ENCODE measurements at places on chromosomes 16 and 17. TPM values are rescaled to one million over a fixed set of nuclear protein-coding genes. Genes with fewer than 3 reads are reported as not detected.

- no peak overlapping the region for H3K27ac ChIP-seq
- no peak overlapping the region for H3K4me3 ChIP-seq
- H3K36me3 ChIP-seq = no peaks in the 10 kb centered on the region
- no peaks in the 10 kb centered on the region for H3K4me1 ChIP-seq
- no peak for DNase-seq
- peaks cover 2% of the 10 kb centered on the region for H3K27me3 ChIP-seq
Measured at GRCh38 chr17:16938031-16938430, 33.9 kb downstream of the TNFRSF13B start.

GRCh38 chr16:57627184-57627871 is 1.1 kb upstream of the ADGRG1 start:
- DNase-seq = no peak
- no peaks in the 10 kb centered on the region for H3K36me3 ChIP-seq
- peak overlapping the region; percentile 23 for H3K27ac ChIP-seq
- peaks cover 16% of the 10 kb centered on the region for H3K4me1 ChIP-seq

- H3K4me3 ChIP-seq = no peak overlapping the region
- H3K4me1 ChIP-seq = no peaks in the 10 kb centered on the region
- no peaks in the 10 kb centered on the region for H3K36me3 ChIP-seq
- H3K27ac ChIP-seq = no peak overlapping the region
- H3K27me3 ChIP-seq = peaks cover 3% of the 10 kb centered on the region
Measured at GRCh38 chr17:79617740-79618382, 7.0 kb upstream of the RBFOX3 start.

DNA sequence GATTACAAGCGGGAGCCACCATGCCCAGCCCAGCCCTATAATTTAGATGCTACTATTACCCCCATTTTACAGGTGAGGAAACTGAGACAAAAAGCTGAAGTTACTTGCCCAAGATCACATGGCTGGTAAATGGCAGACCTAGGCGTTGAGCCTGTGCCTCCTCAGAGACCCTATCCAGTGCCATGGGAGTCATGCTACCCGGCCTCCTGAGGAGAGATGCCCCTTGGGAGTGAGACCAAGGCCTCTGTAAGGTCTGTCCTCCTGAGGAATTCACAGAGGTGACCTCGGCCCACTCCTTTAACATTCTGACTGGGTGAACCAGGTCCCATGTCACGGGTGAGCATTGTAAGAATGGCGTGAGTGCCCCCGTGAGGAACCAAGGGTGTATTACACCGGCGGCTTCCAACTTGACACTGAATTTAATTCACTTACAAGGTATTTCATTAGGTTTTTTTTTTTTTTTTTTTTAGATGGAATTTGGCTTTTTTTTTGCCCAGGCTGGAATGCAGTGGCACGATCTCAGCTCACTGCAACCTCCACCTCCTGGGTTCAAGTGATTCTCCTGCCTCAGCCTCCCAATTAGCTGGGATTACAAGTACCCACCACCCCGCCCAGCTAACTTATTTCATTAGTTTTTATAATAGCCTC is 95.7 kb downstream of the ABCC6 start:
- H3K27ac ChIP-seq = peak overlapping the region; percentile 67
- H3K36me3 ChIP-seq = peaks cover 65% of the 10 kb centered on the region
- no peaks in the 10 kb centered on the region for H3K27me3 ChIP-seq
- peaks cover 4% of the 10 kb centered on the region for H3K4me1 ChIP-seq

DNA sequence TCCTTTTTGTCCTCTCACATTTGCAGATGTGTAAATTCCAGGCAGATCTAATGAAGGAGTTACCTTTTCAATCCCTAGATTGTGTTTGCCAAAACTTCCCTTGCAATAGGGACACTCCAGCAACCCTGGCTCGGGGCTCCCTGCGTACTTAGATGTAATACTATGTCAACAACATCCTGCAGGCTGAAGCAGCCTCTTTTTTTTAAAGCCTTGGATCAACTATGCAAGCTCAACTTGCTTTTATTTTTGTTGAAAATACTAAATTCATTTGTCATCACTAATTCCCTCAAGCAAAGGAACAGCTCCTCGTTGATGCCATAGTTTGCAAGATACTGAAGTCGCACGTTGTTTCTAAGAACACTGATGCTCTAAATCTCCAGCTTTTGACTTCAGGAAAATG is 59.1 kb downstream of the GRIN2A start:
- no peaks in the 10 kb centered on the region for H3K27me3 ChIP-seq
- no peaks in the 10 kb centered on the region for H3K4me1 ChIP-seq
- H3K4me3 ChIP-seq = no peak overlapping the region
- H3K27ac ChIP-seq = no peak overlapping the region
- H3K36me3 ChIP-seq = no peaks in the 10 kb centered on the region

GRCh38 chr17:19448341-19449268 is 37.6 kb downstream of the RNF112 start:
- DNase-seq = no peak
- H3K4me3 ChIP-seq = no peak overlapping the region
- H3K27ac ChIP-seq = no peak overlapping the region
- H3K36me3 ChIP-seq = peaks cover 2% of the 10 kb centered on the region

- no peak overlapping the region for H3K27ac ChIP-seq
- peaks cover 5% of the 10 kb centered on the region for H3K4me1 ChIP-seq
- H3K36me3 ChIP-seq = no peaks in the 10 kb centered on the region
- H3K4me3 ChIP-seq = no peak overlapping the region
- peaks cover 3% of the 10 kb centered on the region for H3K27me3 ChIP-seq
- DNase-seq = peak; percentile 92
Measured at GRCh38 chr17:35969558-35970380, 11.5 kb downstream of the CCL16 start.

- no peak overlapping the region for H3K27ac ChIP-seq
- no peaks in the 10 kb centered on the region for H3K36me3 ChIP-seq
- peaks cover 18% of the 10 kb centered on the region for H3K27me3 ChIP-seq
- no peak overlapping the region for H3K4me3 ChIP-seq
Measured at GRCh38 chr16:68401871-68402747, 46.2 kb downstream of the SMPD3 start.

DNA sequence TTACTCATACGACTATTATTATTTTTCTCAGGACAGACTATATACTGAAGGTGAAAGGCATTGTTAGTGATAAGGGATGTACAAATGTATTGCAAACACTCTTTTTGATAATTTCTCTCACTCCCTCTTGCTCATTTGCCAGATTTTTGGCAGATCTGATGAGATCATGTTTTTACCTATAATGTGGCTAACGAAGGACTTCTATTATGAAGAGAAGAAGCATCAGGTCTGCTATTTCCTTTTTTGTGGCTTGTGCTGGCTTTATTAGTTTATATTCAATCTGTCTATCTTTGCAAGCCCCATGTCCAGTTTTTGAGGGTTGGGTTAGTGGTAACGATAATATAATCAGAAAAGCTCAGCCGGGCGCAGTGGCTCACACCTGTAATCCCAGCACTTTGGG is 22.5 kb upstream of the SCIMP start:
- no peaks in the 10 kb centered on the region for H3K36me3 ChIP-seq
- peaks cover 6% of the 10 kb centered on the region for H3K4me1 ChIP-seq
- DNase-seq = no peak
- peaks cover 2% of the 10 kb centered on the region for H3K27me3 ChIP-seq
- no peak overlapping the region for H3K27ac ChIP-seq
- no peak overlapping the region for H3K4me3 ChIP-seq

- no peaks in the 10 kb centered on the region for H3K4me1 ChIP-seq
- no peaks in the 10 kb centered on the region for H3K36me3 ChIP-seq
- DNase-seq = no peak
- H3K27ac ChIP-seq = no peak overlapping the region
- H3K27me3 ChIP-seq = no peaks in the 10 kb centered on the region
Measured at GRCh38 chr17:51954232-51954765, 204.2 kb downstream of the CA10 start.

DNA sequence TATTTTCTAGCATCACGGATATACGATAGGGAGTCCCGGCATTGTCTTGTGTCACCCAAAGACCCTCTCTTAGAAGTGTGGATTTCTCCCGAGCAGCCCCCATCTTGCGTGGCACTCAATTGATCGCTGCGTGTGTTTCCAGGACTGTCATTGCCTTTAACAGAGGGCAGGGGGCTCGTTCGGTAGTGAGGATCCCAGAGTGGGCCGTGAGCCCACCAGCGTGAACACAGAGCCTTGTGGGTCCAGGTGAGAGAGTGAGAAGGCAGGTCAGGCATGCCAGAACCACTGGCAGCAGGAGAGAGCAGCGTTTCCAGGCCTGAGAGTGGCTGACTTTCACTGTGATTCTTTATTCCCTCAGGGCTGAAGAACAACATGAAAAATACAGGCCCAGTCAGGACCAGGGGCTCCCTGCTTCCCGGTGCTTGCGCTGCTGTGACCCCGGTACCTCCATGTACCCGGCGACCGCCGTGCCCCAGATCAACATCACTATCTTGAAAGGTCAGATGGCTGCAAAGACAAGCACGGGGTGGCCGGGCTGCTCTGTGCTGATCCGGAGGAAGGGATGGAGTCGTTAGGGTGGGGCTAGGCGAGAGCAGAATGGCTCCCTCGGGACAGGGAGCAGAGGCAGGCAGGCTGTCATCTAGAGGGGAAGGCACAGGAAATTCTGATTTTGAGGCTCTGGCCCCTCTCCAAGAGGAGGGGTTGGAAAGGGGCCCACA is 22.4 kb downstream of the C1QTNF1 start:
- H3K4me3 ChIP-seq = no peak overlapping the region
- no peak for DNase-seq
- no peaks in the 10 kb centered on the region for H3K4me1 ChIP-seq
- no peaks in the 10 kb centered on the region for H3K27me3 ChIP-seq

DNA sequence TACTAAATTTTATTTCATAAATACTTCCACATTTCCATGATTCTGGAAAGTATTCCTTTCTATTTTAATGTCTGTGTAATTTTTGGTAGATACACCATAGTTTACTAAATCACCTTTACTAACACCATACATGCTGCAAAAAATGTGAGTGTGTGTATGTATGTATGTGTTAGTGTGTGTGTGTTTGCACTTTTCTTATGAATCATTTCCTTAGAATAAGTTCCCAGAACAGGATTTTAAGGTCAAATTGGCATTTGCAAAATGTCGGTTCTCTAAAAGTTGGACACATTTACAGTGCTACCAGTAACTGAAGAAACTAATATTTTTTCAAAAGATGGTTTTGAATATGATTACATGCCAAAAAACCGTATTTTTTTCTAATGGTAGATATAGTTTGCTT is 137.1 kb downstream of the CYB561 start:
- no peak for DNase-seq
- H3K27me3 ChIP-seq = no peaks in the 10 kb centered on the region
- H3K4me1 ChIP-seq = peaks cover 5% of the 10 kb centered on the region
- no peak overlapping the region for H3K4me3 ChIP-seq

DNA sequence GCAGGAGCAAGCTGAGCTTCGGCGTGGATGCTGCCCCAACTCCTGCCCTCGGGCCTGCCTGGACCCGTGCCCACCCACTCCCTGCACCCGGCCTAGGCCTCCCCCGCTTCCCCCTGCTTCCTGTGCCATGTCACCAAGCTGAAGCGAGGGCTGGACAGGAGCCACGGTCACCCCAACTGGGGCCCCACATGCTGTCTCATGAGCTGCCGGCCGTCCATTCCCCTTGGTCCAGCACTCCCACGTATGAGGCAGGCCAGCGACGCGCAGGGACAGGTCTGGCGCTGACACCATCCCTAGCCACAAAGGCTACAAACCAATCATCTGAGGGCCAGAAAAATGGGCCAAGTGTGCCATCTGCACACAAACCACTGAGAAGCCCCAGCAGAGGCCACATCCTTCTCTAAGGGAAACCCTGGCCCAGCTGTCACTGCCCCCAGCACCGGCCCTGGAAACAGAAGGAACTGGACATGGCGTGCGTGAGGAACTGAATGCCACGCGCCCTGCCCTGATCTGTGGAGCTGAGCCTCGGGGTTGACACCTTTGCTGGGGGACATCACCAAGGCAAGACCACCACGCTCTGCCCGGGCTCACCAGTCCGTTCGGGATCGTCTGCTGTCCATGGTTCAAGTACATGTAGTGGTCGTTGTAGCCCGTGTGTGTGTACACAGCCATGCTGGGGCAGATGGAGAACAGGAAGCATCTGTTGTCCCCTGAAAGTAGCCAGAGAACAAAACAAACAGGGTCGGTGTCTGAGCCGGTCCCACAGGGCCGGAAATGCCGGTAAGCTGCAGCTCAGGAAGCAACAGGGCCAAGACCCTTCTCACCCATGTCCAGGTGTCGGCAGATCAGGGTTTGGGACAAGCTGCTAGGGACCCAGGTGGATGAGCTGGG is 22.2 kb downstream of the MEAK7 start:
- peaks cover 35% of the 10 kb centered on the region for H3K36me3 ChIP-seq
- no peak overlapping the region for H3K27ac ChIP-seq
- no peak overlapping the region for H3K4me3 ChIP-seq
- no peak for DNase-seq
- H3K4me1 ChIP-seq = peaks cover 5% of the 10 kb centered on the region

- H3K36me3 ChIP-seq = no peaks in the 10 kb centered on the region
- no peak overlapping the region for H3K27ac ChIP-seq
Measured at GRCh38 chr16:82750068-82750467, 123.3 kb downstream of the CDH13 start.

- H3K36me3 ChIP-seq = peaks cover 38% of the 10 kb centered on the region
- H3K4me3 ChIP-seq = peak overlapping the region; percentile 90
- peaks cover 33% of the 10 kb centered on the region for H3K4me1 ChIP-seq
- peak overlapping the region; percentile 93 for H3K27ac ChIP-seq
- peak; percentile 84 for DNase-seq
- H3K27me3 ChIP-seq = peaks cover 2% of the 10 kb centered on the region
Measured at GRCh38 chr17:81513753-81514488, 1.3 kb upstream of the ACTG1 start.

DNA sequence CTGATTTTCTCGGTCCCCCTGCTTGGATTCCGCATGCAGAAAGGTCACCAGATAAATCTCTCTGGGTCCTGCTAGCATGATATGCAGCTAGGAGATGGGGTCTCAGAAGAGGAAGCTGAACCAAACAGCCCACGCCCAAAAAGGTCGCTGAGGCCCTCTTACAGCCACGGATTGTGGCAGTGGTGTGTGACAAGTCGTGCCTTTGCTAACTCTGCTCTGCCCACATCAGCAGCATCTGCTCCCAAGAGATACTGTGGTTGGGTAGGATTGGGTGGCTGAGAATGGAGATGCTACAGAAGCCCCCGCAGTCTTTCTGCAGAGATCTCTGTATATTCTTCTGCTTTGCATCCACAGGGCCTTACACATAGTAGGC is 15.2 kb upstream of the SKAP1 start:
- H3K36me3 ChIP-seq = peaks cover 7% of the 10 kb centered on the region
- H3K4me1 ChIP-seq = peaks cover 57% of the 10 kb centered on the region
- H3K27me3 ChIP-seq = no peaks in the 10 kb centered on the region
- no peak overlapping the region for H3K4me3 ChIP-seq

Gene SPATA32
- 0.28 TPM for total RNA-seq

Gene CORO1A
- total RNA-seq = 758 TPM

Gene CES4A
- total RNA-seq = 27.5 TPM

Gene NDUFAB1
- total RNA-seq = 161 TPM

Gene SGCA
- not detected for total RNA-seq

Gene C17orf78
- not detected for total RNA-seq

Gene COG7
- 21.6 TPM for total RNA-seq

Gene CD79B
- 29.2 TPM for total RNA-seq

Gene DLX3
- total RNA-seq = not detected

Gene CEP295NL
- total RNA-seq = 0.56 TPM

Measured in activated CD4-positive, alpha-beta T cell treated with anti-CD3 and anti-CD28 coated beads, Interleukin-2, amount 10 ng/mL, durations not matched to agents 24 days and 14 days (primary cell).